Skeletal muscle cell (primary cell): ENCODE measurements at places on chromosomes 2 and 18.

- DNase-seq: no peak
Observed at GRCh38 chr18:58896268-58896667, 31.6 kb downstream of the ZNF532 start.

- DNase-seq: no peak
Observed at GRCh38 chr2:129731907-129732629, 247.4 kb upstream of the RAB6C start.

DNA sequence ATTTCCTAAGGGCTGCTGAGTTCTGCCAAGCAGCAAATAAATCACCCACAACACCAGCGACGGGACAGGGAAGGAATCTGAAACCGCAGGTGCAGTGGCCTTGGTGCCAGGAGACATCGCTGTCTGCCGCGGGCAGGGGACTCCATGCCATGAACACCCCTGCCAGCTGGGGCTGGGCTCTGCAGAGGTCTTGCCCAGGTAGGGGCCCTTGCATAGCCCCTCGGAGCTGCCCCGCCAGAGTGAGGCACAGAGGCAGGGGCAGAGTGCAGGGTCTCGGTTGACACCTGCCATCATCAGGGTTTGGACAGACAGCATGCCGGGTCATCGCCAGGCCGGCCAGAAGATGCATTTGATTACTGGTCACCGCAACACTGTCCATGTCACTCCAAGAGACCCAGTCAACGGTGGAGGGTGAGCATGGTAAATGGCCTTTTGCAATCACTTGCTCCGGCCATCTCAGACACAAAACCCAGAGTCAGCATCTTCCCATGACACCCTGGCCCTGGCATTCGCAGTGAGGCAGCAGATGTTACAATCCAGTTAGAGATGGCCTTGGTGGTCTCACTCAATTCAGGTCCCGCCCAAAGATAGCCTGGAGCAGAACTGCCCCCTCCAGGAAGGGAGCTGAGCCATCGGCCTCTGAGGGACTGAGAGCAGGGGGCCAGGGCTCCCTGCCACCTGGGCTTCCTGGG lies 255.4 kb downstream of the NDUFA10 start:
- DNase-seq: no peak

DNA sequence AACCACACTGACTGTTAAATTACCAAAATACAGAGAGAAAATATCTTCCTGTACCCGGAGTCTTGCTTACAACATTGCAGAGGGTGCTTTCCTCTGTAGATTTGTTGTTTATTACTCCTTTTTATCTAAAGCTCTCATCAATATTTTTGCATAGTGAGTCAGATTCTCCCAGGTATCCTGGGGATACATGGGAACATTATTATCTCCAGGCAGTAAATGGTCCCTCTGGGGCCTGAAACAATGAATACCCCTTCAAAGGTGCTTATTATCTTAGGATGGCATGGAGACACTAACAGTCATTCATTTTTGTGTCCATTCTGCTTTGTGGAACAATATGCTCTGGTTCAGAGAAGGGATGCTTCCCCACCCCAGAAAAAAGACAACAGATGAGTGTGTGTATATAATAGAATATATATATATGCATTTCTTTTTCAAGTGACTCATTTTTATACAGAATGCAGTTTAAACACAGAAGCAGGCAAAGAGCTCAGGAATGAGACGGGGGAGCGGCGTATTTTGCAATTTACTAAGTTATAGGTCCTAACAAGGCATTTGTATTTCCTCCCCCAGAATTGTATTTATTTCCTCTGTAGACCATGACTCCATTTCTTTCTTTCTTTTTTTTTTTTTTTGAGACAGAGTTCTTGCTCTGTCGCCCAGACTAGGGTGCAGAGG lies 424.8 kb upstream of the ZEB2 start:
- no peak for DNase-seq

DNA sequence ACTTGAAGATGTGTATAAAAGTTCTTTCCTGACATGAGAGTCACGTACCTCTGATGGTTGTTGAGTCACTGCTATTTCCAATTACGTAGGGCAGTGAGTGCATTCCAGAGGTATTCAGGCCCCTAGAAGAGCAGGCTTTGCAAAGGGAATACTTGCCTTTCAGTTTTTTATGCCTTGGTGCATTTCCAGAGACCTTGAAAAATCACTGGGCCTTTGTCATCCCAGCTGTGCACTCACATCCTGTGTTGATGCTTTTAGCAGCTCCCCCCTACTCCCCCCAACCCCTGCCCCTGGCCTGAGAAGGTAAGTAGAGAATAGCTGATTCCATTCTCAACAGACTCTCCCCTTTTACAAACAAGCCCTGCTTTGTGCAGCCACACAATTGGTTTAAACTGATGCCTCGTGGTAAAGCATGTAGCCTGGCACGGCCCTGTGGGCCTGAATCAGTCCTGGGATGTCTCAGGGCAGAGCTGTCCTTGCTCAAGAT lies 174.2 kb downstream of the PRPF40A start:
- peak; percentile 96 for DNase-seq

- DNase-seq: no peak
Observed at GRCh38 chr2:75503048-75503607, 57.6 kb downstream of the EVA1A start.

DNA sequence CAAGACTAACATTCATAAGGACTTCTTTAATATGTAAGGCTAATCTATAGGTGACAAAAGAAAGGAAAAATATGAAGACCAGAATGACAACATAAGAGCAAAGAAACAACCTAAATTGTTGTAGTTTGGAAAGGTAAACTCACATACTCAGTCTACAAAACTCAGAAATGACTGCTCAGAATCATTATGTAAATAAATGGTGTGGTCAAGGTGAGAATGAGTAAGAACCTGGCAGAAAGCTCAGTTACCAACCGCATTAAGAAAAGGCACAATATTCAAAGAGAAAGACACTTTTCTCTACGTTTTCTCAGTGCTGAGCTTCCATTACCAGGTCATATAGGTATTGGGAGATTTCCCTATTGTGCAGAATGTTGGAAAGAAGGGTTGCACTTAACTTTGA lies 15.8 kb downstream of the ATF2 start:
- DNase-seq: no peak

DNA sequence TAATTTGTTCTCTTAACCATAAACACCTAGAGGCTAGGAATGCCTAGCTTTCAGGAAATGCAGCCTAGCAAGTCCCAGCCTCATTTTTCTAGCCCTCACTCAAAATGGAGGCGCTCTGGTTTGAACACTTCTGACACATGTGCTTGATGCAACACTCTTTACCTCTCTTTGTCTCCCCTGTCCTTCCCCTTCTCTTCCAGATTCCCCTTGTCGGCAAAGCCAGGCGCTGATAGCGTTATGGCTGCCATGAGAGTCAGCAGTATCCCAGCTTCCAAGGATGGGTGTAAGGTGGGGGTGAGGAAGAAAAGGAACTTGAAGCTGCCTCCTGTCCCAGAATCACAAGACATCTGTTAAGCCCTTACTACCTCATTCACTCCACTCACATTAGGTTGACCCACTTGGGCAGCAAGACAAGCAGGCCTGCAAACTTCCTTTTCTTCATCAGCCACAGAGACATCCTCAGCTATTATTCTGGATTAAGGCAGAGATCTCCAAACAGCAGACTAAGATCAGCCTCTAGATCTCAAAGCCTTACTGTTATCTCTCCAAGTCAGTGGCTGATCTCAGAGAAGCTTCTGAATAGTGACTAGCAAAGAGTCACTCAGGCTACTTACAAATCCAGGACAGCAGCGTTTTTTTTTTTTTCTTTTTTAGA lies 1.9 kb upstream of the ST3GAL5 start:
- no peak for DNase-seq
